IMR-90 (cell line): ENCODE measurements at places on chromosomes 5 and 9. TPM values are rescaled to one million over a fixed set of nuclear protein-coding genes. Genes with fewer than 3 reads are reported as not detected.

PTPN3 gene
- total RNA-seq, result 0.72 and 0.83 TPM in 2 replicates

CPEB4 gene
- total RNA-seq, result 22.6 and 24.2 TPM in 2 replicates

DENND1A gene
- 21.4 and 27.6 TPM in 2 replicates for total RNA-seq

DNA sequence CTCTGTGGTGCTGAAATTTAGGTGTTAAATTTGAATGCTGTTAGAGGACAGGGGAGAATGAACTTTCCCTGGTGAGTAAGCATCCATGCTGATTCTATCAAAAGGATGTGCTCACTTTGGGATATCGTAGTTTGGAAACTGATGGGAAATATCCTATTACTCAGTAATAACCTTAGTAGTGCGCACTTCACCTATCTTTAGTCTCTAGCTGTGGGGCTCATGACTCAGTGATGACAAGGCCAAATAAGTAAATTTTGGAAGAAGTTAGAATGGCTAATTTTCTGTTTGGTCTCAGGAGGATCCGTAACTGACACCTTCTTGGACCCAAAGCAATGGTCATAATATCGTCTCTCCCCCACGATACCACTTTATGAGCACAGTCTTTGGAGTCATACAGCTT, 448.4 kb downstream of the PSAT1 start:
- peak; percentile 37 for DNase-seq

GRCh38 chr5:67925511-67925910, 290.0 kb upstream of the PIK3R1 start:
- no peak for DNase-seq

DNA sequence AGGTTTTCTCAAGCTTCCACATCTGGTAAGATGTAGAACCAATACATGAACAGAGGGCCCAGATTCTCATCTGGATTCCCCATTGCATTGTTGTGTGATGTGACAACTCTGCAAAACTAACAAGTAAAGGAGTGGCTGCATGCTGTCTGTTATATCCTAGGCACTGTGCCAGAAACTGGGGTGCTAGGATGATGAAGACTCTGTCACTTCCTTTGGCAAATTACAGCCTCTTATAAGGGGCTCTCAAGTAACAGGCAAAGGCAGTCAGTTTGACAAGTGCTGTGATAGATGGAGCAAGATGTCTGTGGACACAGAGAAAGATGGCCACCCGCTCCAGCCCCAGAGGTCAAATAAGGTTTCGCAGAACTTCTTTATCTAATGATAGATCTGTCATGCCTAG, 115.7 kb downstream of the PAPPA start:
- no peak for DNase-seq

GRCh38 chr9:83972286-83972685, 7.7 kb downstream of the HNRNPK start:
- DNase-seq, result no peak

SPRY4 gene
- total RNA-seq, result 8.4 and 10.3 TPM in 2 replicates

POU5F2 gene
- total RNA-seq, result 1.1 and 1.4 TPM in 2 replicates

DNA sequence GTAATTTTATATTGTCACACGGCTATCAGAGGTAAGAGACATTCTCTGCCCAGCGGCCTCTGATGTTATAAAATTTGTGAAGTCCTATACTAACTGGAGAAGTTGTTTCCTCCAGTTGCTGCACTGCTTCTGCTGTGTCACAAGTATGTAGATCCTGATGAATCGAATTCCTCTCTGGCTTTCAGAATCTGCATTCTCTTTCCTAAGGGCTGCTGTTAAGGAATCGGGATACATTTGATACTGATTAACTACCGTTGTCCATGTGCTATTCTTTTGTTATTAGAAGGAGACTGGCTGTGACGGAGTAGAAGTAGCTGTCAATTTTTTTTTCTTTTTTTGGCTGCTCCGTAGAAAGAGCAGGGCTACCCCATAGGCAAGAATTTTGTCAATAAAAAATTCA, 81.7 kb upstream of the LRRC70 start:
- no peak for DNase-seq

FRMD3 gene
- under 0.01 and 0.18 TPM in 2 replicates for total RNA-seq
